NCI-H2029 treated with DMSO at 0.1 percent for 48 hours (cell line): ENCODE measurements at places on chromosomes 13 and 19.

- DNase-seq: peak; percentile 46
Observed at GRCh38 chr13:41019011-41019487, at the start of gene ELF1. Gene ELF1, minus strand, starts transcription at chr13:41019316. Its CDS starts 37,262 bp downstream, at chr13:40982054.

DNA sequence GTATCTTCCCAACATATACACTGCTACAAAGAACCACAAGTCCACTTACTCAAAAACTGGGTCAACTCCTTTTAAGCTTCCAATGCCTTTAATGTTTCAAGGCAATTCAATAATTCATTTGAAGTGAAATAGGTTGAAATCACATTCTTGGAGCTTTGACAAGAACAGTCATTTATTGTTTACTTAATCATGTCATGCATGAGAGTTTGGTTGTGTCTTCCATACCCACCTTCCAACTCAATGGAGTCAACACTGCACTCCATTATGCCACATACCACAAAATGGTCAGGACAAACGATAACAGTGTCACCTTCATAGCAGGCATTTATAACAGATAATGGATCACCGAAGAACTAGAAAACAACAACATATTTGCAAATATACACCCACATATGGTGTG is 506.3 kb downstream of the UQCRFS1 start:
- DNase-seq: no peak

GRCh38 chr13:50401049-50401505 is 385.8 kb downstream of the KCNRG start:
- no peak for DNase-seq

- DNase-seq: no peak
Observed at GRCh38 chr19:45100846-45101252, 7.9 kb downstream of the PPP1R37 start.

DNA sequence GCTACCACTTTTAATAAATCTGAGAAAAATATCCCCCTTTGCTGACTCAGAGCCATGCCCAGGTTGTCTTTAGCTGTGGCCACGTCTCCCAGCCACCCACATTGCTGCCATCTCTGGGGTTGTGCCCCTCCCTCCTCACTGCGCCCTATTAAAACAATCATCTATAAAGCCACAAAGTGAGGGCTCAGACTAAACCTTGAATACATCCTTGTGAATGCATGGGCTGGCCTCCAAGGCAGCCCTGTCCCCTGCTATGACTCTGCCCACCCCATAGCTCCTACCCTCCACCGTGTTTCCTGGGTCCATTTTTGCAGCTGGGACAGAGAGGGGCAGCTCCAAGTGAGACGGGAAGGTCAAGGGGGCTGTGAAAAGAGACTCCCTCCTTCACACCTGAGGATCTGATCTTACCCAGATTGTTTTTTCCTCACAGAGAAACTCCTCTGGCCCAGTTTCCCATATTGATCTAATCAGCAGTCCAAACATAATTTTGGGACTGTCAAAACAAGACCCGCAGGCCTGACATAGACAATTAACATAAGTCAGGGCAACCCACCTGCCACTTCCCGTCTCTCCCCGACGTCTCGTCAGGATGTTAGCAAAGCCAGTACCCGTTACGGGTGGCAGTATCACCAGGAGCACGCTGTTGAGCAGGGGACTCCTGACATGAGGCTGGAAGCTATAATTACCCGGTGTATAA is 199.0 kb downstream of the KATNAL1 start:
- DNase-seq: no peak

GRCh38 chr13:72808917-72809500 is 27.1 kb downstream of the PIBF1 start:
- no peak for DNase-seq

DNA sequence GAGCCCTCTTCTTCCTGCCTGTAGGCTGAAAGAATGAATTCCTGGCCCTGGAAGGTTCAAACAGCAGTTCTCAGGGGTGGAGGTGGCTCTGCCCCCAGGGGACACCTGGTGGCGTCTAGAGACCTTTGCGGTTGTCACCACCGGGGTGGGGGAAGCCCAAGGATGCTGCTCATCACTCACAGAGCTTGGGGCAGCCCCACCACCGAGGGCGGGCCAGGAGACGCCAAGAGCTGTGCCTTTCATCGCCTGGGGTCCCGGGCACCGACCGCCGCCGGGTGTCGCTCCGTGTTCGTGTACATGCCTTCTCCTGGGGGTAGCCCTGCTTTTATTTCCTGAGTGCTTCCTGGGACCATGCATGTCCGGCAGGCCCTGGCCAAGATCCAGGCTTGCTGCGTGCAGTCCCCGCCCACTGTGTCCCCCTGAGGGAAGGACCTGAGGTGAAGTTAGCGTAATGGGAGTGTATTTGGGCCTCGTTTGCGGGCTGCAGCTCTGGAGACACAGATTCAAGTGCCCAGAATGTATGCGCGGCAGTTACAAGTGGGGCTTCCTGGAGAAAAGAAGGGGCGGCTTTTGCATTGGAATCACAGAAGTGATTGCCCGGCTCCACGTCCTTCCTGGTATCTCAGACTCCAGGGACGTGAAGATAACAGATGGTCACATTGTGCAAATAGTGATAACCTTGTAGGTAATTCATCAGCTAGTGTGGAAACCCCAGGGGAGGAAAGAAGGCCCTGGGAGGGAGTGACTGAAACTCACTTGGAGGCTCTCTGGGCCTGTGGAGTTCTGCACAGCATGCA is 7.8 kb downstream of the DOT1L start:
- DNase-seq: no peak
